Activated CD8-positive, alpha-beta T cell treated with anti-CD3 and anti-CD28 coated beads, Interleukin-2, amount 10 ng/mL, durations not matched to agents 7 days and 5 days (primary cell): ENCODE measurements at places on chromosomes 16 and 17. TPM values are rescaled to one million over a fixed set of nuclear protein-coding genes. Genes with fewer than 3 reads are reported as not detected.

Gene CCDC182
- not detected for total RNA-seq

GRCh38 chr17:67427424-67427823 lies 50.3 kb downstream of the PITPNC1 start:
- H3K27ac ChIP-seq, result peak overlapping the region; percentile 3
- peaks cover 50% of the 10 kb centered on the region for H3K36me3 ChIP-seq
- no peaks in the 10 kb centered on the region for H3K27me3 ChIP-seq
- peaks cover 68% of the 10 kb centered on the region for H3K4me1 ChIP-seq
- DNase-seq, result no peak

- peak overlapping the region; percentile 55 for H3K4me3 ChIP-seq
- H3K27me3 ChIP-seq, result peaks cover 27% of the 10 kb centered on the region
- H3K4me1 ChIP-seq, result peaks cover 38% of the 10 kb centered on the region
Observed at GRCh38 chr17:83080858-83081683, 1.7 kb downstream of the METRNL start.

DNA sequence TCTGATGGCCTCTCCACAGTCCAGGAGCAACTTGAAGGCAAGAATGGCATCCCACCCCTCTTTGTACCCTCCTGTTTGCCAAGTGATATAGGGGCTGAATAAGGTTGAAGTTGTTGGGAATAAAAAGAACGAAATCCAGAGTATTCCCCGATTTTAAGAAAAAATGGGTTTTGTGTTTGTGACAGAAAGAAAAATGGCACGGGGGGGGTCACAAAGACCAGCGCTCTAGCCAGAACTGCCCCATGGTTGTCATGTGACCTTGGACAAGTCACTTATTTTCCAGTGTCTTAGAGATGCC lies 1.7 kb upstream of the HEXIM1 start:
- H3K4me3 ChIP-seq, result peak overlapping the region; percentile 95
- peak overlapping the region; percentile 100 for H3K27ac ChIP-seq
- peaks cover 28% of the 10 kb centered on the region for H3K36me3 ChIP-seq
- H3K4me1 ChIP-seq, result peaks cover 38% of the 10 kb centered on the region
- no peaks in the 10 kb centered on the region for H3K27me3 ChIP-seq

Gene TRIM47
- total RNA-seq, result 31.4 TPM

GRCh38 chr17:17177176-17177575 lies 29.0 kb downstream of the PLD6 start:
- peaks cover 84% of the 10 kb centered on the region for H3K36me3 ChIP-seq

DNA sequence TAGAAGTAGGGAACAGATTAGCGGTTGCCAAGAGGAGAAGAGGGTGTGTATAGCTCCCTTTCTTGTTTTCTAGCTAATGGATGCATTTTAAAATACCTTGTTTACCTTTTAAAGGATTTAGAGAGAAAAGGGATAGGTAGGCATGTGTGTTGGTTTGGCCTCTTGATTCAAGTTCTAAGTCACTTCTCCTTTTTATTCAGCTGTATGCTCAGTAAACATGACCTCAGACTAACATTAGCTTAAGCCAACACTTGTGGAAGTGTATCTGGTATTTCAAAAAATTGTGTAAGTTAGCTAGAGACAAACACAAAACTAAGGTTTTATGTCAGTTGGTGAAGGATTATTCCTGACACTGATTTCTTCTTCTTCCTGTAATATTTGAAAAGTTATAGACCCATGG lies 204.1 kb upstream of the NOG start:
- no peak for DNase-seq
- no peak overlapping the region for H3K4me3 ChIP-seq
- no peaks in the 10 kb centered on the region for H3K36me3 ChIP-seq
- H3K27ac ChIP-seq, result no peak overlapping the region
- H3K27me3 ChIP-seq, result peaks cover 4% of the 10 kb centered on the region

GRCh38 chr17:56610321-56610720 lies 16.8 kb downstream of the NOG start:
- no peaks in the 10 kb centered on the region for H3K36me3 ChIP-seq
- H3K27ac ChIP-seq, result no peak overlapping the region
- no peak for DNase-seq
- H3K4me3 ChIP-seq, result no peak overlapping the region
- no peaks in the 10 kb centered on the region for H3K4me1 ChIP-seq
- peaks cover 3% of the 10 kb centered on the region for H3K27me3 ChIP-seq

Gene C16orf78
- total RNA-seq, result not detected

GRCh38 chr16:83403761-83404160 lies 404.0 kb upstream of the HSBP1 start:
- H3K4me1 ChIP-seq, result no peaks in the 10 kb centered on the region
- no peaks in the 10 kb centered on the region for H3K36me3 ChIP-seq
- no peak overlapping the region for H3K4me3 ChIP-seq
- DNase-seq, result no peak
- H3K27ac ChIP-seq, result no peak overlapping the region
- H3K27me3 ChIP-seq, result no peaks in the 10 kb centered on the region

Gene SLC25A19
- 43.6 TPM for total RNA-seq

DNA sequence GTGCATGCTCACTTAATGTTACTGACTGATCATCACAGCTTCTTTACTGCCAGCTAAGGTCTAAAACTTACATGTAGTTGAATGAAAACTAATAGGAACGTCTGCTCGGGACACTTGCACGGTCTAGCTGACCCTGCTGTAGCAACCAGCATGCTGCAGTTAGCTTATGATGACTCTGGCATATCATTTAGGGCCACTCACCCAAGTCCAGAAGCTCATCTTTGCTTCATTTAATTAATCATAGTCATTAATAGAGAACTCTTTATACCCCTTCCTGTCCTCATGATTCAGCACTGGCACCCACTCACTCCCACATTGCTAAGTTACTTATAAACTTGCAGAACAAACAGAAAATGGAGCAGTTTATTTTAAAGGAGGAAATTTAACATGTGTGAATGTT lies 136.3 kb downstream of the NLK start:
- DNase-seq, result no peak
- peaks cover 4% of the 10 kb centered on the region for H3K36me3 ChIP-seq
- H3K27ac ChIP-seq, result no peak overlapping the region
- H3K4me3 ChIP-seq, result no peak overlapping the region
- H3K4me1 ChIP-seq, result peaks cover 15% of the 10 kb centered on the region

- H3K4me3 ChIP-seq, result no peak overlapping the region
- DNase-seq, result no peak
- no peak overlapping the region for H3K27ac ChIP-seq
- H3K36me3 ChIP-seq, result no peaks in the 10 kb centered on the region
- H3K27me3 ChIP-seq, result peaks cover 5% of the 10 kb centered on the region
- H3K4me1 ChIP-seq, result peaks cover 22% of the 10 kb centered on the region
Observed at GRCh38 chr16:68764862-68765261, 27.8 kb downstream of the CDH1 start.

GRCh38 chr16:86572041-86572521 lies 5.5 kb downstream of the FOXC2 start:
- H3K36me3 ChIP-seq, result no peaks in the 10 kb centered on the region
- H3K4me3 ChIP-seq, result no peak overlapping the region
- no peak overlapping the region for H3K27ac ChIP-seq
- H3K4me1 ChIP-seq, result peaks cover 9% of the 10 kb centered on the region
- peaks cover 52% of the 10 kb centered on the region for H3K27me3 ChIP-seq

Gene CA7
- total RNA-seq, result not detected

- no peak overlapping the region for H3K27ac ChIP-seq
- peaks cover 15% of the 10 kb centered on the region for H3K4me1 ChIP-seq
- H3K4me3 ChIP-seq, result no peak overlapping the region
- DNase-seq, result no peak
Observed at GRCh38 chr17:8147805-8148404, 4.3 kb downstream of the PER1 start.

GRCh38 chr17:29855686-29856085 lies 74.3 kb downstream of the SSH2 start:
- H3K27me3 ChIP-seq, result no peaks in the 10 kb centered on the region
- no peak overlapping the region for H3K27ac ChIP-seq
- H3K36me3 ChIP-seq, result peaks cover 11% of the 10 kb centered on the region
- H3K4me1 ChIP-seq, result peaks cover 2% of the 10 kb centered on the region

- H3K27ac ChIP-seq, result no peak overlapping the region
- no peak overlapping the region for H3K4me3 ChIP-seq
- no peak for DNase-seq
- H3K4me1 ChIP-seq, result no peaks in the 10 kb centered on the region
Observed at GRCh38 chr17:69117855-69118784, 23.6 kb downstream of the ABCA6 start.

- H3K4me3 ChIP-seq, result no peak overlapping the region
- no peaks in the 10 kb centered on the region for H3K27me3 ChIP-seq
- H3K36me3 ChIP-seq, result peaks cover 54% of the 10 kb centered on the region
- DNase-seq, result no peak
Observed at GRCh38 chr17:48391444-48391843, 38.6 kb downstream of the SKAP1 start.

DNA sequence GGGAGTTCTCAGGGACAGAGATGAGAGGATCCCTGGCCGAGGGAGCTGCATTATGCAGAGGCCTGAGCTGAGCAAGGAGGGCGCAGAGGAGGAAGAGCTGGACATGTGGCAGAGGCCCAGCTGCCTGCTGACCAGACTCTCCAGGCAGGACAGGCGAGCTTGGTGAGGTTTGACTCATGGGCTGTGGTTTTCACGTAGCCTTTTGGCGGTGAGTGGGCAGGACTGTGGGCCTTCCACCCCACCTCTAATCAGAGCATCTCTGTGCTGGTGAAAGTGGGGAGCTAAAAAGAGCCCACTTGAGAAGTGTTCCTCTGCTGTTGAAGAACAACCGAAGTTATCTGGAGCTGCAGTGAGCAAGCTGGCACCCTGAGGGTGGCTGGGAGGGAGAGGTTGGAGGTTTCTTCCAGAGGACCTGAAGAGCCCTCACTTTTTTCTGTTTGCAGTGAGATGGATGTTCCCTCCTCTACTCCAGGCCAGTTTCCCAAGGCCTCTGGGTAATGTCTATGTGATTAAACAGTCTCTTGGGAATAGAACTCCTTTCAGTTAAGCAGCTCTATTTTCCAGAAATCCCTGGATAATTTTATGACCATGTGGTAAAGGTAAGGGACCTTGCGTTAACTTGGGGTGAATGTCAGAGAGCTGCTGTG lies 11.9 kb downstream of the EPN2 start:
- H3K4me3 ChIP-seq, result no peak overlapping the region
- peaks cover 22% of the 10 kb centered on the region for H3K27me3 ChIP-seq
- no peaks in the 10 kb centered on the region for H3K36me3 ChIP-seq
